ENCODE measurements at places on chromosomes 5 and 9. TPM values are rescaled to one million over a fixed set of nuclear protein-coding genes. Genes with fewer than 3 reads are reported as not detected.

DNA sequence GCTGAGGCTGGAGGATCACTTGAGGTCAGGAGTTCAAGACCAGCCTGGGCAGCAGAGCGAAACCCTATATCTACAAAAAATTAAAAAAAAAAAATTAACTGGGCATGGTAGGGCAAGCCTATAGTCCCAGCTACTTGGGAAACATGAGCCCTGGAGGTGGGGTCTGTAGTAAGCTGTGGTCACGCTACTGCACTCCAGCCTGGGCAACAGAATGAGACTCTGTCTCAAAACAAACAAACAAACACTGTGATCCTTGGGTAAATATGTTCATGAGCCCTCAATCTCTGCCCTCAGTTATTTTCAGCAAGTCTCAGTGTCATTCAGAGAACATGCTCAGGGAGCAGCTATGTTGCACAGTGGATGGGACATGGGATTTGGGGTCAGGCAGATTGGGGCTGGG is 76.2 kb downstream of the PTTG1 start:
- H3K27me3 ChIP-seq, result no peaks in the 10 kb centered on the region
- no peaks in the 10 kb centered on the region for H3K4me1 ChIP-seq
- H3K27ac ChIP-seq, result no peak overlapping the region
- H3K36me3 ChIP-seq, result no peaks in the 10 kb centered on the region
- DNase-seq, result no peak

DNA sequence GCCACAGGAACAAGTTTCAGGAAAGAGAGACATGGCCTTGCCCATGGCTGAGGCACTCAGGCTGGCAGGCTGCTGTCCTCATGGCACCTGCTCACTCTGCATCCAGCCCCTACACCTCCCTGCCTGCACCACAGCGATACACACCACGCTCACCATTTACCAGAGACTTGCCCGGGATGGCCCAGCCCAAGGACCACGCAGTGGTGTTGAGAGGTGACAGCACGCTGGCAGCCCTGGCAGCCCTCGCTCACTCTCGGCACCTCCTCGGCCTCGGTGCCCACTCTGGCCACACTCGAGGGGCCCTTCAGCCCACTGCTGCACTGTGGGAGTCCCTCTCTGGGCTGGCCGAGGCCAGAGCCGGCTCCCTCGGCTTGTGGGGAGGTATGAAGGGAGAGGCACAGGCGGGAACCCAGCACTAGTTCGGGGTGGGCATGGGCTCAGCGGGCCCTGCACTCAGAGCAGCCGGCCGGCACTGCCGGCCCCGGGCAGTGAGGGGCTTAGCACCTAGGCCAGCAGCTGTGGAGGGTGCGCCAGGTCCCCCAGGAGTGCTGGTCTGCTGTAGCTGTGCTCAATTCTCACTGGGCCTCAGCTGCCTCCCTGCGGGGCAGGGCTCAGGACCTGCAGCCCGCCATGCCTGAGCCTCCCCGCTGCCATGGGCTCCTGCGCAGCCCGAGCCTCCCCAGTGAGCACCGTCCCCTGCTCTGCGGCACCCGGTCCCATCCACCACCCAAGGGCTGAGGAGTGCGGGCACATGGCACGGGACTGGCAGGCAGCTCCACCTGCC is 20.3 kb downstream of the ZDHHC11B start:
- no peak overlapping the region for H3K27ac ChIP-seq
- H3K36me3 ChIP-seq, result no peaks in the 10 kb centered on the region
- H3K27me3 ChIP-seq, result no peaks in the 10 kb centered on the region
- H3K4me1 ChIP-seq, result no peaks in the 10 kb centered on the region
- no peak overlapping the region for H3K4me3 ChIP-seq

DNA sequence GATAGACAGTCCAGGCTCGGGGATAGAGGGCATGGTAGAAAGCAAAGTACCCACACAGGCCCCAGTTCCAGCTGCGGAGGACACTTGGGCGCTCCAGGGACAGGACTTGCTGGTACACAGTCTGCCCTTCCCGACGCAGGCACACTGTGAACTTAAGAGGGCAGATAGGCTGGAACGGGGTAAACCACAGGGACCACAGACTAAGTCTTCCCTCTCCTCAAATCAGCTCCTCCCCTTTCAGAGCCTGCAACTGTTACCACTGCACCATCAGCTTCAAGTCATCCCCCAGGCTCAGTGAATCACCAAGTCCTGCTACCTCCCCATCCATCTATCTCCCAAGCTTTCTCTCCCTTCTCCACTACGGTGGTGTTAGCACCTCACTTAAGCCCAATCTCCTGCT is 7.3 kb downstream of the GBA2 start:
- no peak for DNase-seq
- H3K4me1 ChIP-seq, result peaks cover under 1% of the 10 kb centered on the region
- peaks cover 45% of the 10 kb centered on the region for H3K36me3 ChIP-seq
- H3K4me3 ChIP-seq, result no peak overlapping the region
- H3K27ac ChIP-seq, result no peak overlapping the region

The LCN1 gene
- polyA plus RNA-seq, result not detected

The MELK gene
- polyA plus RNA-seq, result 56.1 TPM
